Central memory CD4-positive, alpha-beta T cell (primary cell): ENCODE measurements at places on chromosomes 2 and 18.

DNA sequence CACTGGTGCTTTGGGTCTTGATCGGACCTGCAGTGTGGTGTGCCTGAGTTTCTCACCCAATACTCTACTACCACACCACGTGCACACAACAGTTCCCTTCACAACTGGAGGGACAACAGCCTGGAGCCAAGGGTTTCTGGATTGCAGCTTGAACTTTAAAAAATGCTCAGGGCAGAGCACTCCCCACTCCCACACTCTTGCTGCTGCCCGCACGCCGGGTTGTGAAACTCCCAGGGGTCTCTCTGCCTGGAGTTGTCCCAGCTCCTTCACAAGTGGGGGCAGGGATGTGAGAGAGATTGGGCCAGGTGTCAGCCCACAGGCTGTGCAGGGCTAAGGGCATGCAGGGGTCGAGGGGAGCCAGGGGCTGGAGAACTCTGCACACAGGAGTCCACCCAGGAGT, 89.4 kb downstream of the GALR1 start:
- DNase-seq: no peak

- DNase-seq: no peak
Measured at GRCh38 chr2:195488567-195488966, 168.5 kb upstream of the SLC39A10 start.

GRCh38 chr18:77115192-77115953, 17.2 kb downstream of the MBP start:
- DNase-seq: no peak

GRCh38 chr2:36698993-36699392, 2.5 kb downstream of the VIT start:
- no peak for DNase-seq

DNA sequence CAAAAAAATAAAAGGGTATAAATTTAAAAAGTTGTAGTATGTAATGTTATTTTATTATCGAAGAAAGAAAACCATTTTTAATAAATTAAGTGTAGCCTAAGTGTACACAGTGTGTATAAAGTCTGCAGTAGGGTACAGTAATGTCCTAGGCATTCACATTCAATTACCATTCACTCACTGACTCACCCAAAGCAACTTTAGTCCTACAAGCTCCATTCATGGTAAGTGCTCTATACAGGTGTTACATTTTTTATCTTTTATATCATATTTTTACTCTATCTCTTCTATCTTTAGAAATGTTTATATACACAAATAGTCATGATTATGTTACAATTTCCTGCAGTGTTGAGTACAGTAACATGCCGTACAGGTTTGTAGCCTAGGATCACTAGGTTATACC, 59.5 kb downstream of the RABL2A start:
- no peak for DNase-seq

GRCh38 chr2:11144077-11144737, 11.1 kb upstream of the SLC66A3 start:
- no peak for DNase-seq

GRCh38 chr2:71181316-71181715, 45.6 kb downstream of the PAIP2B start:
- no peak for DNase-seq

- DNase-seq: no peak
Measured at GRCh38 chr2:16625201-16625729, 40.4 kb downstream of the CYRIA start.

DNA sequence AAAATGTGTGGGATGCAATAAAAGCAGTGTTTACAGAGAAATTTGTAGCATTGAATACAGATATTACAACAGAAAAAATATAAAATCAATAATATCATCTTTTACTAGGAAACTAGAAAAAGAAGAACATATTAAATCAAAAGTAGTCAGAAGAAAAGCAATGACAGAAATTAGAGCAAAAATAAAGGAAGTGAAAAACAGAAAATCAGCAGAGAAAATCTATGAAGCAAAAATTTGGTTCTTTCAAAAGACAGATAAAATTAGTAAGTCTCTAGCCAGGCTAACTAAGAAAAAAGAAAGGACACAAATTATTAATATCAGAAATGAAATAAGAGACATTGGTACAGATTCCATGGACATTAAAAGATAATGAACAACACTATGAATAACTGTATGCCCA, 212.0 kb upstream of the MGAT5 start:
- no peak for DNase-seq

- DNase-seq: no peak
Measured at GRCh38 chr2:46929612-46930011, 14.0 kb upstream of the MCFD2 start.

DNA sequence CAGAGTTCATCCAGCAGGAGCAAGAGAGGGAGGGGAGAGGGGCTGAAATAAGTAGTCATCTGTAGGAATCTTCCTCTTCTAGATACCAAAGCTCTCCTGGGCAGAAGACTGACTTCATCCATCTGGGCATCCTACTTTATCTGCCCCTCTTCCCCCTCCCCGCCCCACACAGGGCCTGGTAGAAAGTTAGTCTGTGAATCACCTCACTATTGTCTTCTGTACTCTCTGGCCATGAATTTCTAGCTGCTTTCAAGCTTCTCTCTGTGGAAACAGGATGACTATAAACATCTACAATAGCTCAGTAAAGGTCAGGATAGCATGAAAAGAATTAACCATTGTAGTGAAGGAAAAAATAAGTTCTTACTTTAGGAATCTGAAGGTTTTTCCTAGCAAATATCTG, 47.7 kb upstream of the RNU4ATAC start:
- no peak for DNase-seq

DNA sequence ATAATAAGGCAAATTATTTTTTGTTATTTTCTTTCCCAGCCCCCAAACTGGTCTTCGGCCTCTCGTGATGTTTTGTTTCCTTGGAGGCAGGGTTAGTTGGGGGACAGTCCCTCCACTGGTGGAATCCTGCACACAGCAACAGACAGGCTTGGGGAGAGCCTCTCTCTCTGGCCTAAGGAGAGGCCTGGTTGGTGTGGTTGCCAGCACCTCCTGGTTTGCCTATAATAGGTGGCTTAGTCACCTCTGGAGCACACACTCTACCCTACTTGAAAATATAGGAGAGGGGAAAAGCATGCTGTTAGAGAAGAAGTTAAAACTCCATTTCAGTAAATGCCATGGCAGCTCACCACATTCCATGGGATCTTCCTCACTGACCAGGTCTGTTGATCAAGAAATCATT, 417.2 kb upstream of the MEIS1 start:
- DNase-seq: no peak

GRCh38 chr2:207200136-207200535, 34.4 kb upstream of the KLF7 start:
- no peak for DNase-seq

DNA sequence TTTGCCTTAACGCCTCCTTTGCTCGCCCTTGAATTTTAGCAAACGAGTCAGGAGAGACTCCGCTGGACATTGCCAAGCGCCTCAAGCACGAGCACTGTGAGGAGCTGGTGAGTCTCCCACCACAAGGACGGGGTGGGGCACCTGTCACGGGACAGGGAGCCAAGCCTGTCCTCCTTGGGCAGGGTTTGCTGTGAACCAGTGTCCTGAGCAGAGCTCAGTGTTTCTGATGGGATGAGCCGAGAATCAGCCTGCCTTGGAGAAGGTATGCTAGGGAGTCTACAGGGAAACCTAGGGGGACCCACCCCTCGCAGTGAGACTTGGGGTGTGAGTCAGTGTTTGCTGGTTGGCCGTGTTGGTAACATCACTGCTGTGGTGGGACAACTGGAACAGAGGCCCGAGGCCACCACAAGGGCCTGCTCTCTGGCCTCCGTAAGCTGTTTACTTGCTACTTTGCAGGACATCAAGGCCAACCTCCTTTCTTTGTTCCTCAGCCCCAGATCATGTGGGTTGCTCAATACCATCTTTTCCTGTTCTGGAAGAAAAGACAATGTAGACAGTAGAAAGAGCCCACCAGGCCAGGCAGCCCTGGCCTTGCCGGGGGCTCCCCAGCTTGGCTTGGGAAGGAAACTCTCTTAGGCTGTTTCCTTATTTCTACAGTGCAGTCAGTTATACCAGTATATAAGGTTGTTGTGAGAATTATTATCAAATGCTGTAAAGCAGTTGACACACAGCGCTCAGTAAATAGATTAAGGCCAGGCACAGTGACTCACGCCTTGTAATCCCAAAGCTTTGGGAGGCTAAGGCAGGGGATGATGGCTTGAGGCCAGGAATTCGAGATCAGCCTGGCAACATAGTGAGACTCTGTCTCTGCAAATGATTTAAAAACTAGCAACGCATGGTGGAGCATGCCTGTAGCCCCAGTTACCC, 42.4 kb downstream of the ITGB1BP1 start:
- DNase-seq: no peak

- peak; percentile 24 for DNase-seq
Measured at GRCh38 chr2:204948024-204948763, 402.9 kb downstream of the PARD3B start.

DNA sequence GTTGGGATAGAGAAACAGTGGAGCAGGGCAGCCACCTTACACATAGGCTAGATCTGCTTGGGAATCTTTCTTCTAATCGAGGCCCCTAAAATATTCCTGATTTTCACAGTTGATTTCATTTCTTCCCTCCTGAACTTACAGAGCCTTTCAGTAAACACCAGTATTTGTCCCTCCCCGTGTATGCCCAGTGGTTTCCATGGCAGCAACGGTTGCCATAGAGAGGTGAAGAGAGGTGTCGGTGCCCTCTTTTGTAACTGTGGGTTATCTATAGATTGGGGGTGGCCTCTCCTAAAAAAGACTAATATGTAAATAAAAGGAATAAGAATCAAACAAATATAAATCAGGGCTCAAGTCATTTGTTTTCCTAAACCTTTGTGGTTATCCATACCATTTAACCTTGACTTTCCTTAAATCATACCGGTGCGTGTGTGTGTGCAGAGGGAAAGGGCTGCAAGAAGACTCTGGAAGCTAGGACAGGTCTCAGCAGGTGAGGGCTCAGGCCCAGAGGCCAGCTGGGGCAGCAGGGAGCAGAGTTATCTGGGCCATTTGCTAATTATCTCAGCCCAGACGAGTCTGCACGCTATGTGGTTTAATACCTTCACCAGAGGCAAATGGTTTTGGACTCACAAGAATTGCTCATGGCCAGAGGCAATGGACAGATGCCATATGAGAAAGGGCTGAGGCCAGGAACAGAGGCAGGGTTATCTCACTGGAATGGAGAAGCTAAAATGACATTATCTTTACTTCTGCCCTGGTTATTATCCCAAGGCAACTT, 35.5 kb downstream of the LIPG start:
- no peak for DNase-seq

- DNase-seq: no peak
Measured at GRCh38 chr18:58225101-58225500, 181.1 kb downstream of the NEDD4L start.

- no peak for DNase-seq
Measured at GRCh38 chr18:59561612-59562011, 135.6 kb downstream of the CCBE1 start.

- no peak for DNase-seq
Measured at GRCh38 chr2:58377181-58377580, 136.1 kb upstream of the FANCL start.

DNA sequence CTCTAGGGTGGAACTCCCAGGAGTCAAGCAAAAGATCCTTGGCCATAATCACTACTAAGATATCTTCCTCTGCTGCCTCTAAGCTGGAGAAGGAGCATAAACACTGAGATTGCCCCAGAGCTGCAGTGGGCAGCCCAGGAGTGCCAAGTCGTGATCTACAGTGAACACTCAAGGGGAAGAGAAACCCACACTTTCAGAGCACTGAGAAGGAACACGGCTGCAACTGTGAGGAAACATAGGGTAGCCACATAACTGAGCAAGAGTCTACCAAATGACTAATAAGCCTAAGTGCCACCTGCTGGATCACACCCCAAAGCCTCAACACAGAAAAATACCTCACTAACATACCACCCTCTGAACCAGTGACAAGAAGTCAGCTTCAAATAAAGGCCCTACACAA, 79.6 kb upstream of the RAB12 start:
- DNase-seq: no peak

GRCh38 chr2:148813603-148814065, 61.4 kb upstream of the KIF5C start:
- peak; percentile 71 for DNase-seq

- peak; percentile 43 for DNase-seq
Measured at GRCh38 chr2:174337337-174338146, 2.8 kb downstream of the SP9 start.

DNA sequence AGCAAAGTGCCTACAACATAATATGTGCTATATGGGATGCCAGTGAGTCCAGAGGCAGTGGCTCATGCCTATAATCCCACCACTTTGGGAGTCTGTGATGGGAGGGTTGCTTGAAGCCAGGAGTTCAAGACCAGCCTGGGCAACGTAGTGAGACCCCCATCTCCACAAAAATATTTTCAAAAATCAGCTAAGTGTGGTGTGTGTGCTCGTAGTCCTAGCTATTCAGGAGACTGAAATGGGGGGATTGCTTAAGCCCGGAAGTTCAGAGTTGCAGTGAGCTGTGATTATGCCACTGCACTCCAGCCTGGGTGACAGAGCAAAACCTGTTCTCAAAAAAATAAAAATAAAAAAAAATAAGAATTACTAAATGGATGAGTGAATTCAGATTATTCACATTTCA, 23.4 kb downstream of the OTX1 start:
- no peak for DNase-seq

DNA sequence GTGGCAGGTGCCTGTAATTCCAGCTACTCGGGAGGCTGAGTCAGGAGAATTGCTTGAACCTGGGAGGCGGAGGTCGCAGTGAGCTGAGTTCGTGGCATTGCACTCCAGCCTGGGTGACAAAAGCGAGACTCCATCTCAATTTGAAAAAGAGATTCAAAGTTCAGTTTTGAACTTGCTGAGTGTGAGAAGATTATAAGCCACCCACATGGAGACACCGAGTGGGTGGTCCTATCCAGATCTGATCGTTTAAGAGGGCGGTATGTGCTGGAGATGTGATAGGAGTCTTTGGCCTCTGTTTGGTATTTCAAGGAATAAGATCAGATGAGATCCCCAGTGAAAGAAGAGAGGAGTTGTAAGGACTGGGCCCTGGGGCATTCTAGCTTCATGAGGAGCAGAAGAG, 25.6 kb downstream of the RNF144A start:
- no peak for DNase-seq

GRCh38 chr2:162430323-162430722, 86.4 kb downstream of the GCA start:
- no peak for DNase-seq

GRCh38 chr2:27596627-27597026, 13.8 kb downstream of the ZNF512 start:
- no peak for DNase-seq

GRCh38 chr2:201642086-201642578, 1.2 kb downstream of the TMEM237 start:
- DNase-seq: no peak

DNA sequence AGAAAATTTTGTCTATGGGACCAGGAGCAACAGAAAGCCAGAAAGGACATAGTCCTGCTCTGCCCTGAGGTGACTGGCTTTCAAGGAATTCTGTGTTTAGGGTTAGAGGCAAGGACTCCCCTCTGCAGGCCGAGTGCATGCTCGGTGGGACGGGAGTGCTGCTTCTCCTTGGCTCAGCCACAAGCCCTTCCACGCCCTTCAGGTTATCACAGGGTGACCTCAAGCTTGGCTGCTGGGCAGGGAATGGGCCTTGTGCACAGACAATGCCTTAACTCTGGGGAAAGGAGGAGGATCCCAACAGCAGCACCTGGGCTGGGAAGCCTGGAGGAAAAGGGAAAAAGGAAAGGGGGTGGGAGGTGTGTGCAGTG, 32.8 kb downstream of the FAM178B start:
- DNase-seq: no peak

GRCh38 chr2:6806604-6807003, 59.1 kb downstream of the CMPK2 start:
- DNase-seq: no peak

GRCh38 chr18:52442686-52443085, 102.7 kb downstream of the DCC start:
- DNase-seq: no peak

GRCh38 chr2:6626401-6627012, 239.2 kb downstream of the CMPK2 start:
- no peak for DNase-seq
